ENCODE measurements at places on chromosomes 2 and 18.

- DNase-seq = no peak
Measured at GRCh38 chr2:165594935-165595255, 125.4 kb downstream of the CSRNP3 start.

GRCh38 chr2:197416268-197416667, 18.6 kb downstream of the SF3B1 start:
- no peak for DNase-seq

GRCh38 chr2:188235364-188235763, 56.3 kb upstream of the GULP1 start:
- no peak for DNase-seq

GRCh38 chr2:74522516-74522915, 3.5 kb downstream of the DQX1 start:
- DNase-seq = no peak

DNA sequence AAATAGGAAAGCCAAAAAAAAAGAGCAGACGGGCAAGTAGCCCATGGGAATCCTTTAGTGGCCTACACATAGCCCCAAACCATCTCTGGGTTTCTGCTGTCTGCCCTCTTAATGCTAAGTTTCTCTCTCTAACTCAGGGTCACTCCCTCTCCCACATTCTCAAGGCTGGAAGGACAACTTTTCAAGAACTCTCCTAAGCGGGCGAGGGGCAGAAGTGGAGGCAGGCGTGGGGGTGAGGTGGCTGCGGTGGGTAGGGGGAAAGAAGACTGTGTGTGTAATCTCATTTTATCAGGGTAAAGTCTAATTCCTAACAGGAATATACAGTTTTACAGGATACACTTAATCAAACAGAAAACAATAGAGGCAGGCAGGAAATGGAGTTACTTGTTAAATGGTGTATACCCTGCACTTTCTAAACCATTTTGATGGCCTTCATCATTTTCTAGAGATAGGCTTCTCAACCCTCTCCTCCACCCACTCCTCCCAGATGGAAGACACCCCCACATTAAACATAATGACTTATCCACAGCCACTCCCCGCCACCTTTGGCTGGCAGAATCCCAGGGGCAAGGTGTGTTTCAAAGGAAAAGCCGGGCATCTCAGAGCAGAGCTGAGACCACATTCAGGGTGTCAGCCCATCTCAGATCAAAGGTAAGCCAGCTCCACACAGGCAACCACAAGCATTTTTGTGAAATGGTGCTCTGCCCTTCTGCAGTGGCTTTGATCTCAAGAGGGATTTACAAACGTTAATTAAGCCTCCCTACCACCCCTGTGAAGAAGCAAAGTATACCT, 6.8 kb downstream of the SMAD7 start:
- DNase-seq = no peak

DNA sequence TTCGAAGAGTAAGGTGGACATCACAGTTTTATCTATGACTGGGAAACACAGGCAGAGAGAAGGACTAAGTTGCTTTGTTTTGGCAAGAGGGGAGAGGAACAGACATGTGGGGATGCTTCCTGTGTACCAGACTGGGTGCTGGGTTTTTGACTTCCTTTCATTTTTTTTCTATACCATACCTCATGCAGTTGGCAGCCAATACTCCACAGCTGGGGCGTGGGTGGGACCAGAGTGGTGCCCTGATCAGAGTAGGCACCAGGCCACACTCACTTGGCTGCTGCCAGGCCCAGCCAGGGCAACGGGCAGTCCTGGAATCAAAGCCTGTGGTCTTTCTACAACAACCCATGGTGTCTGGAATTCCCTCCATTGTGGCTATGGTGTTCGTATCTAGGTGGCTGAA, 45.2 kb downstream of the SH3RF3 start:
- DNase-seq = no peak

DNA sequence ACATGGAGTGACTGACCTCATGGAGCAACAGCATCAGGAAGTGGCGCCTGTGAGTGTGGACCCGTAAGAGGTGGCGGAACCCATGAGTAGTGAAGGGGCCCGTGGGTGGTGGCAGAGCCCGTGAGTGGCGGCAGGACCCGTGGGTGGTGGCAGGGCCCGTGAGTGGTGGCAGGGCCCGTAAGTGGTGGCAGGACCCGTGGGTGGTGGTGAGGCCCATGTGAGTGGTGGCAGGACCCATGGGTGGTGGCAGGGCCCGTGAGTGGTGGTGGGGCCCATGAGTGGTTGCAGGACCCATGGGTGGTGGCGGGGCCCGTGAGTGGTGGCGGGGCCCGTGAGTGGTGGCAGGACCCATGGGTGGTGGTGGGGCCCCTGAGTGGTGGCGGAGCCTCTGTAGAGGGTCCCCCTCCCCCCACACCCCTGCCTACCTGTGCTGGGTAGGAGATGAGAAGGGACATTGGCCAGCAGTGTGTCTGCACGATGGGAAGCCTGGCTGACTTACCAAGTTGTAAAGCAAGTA, 407.7 kb upstream of the SALL3 start:
- no peak for DNase-seq

GRCh38 chr2:172288603-172289002, 138.8 kb upstream of the ITGA6 start:
- no peak for DNase-seq

DNA sequence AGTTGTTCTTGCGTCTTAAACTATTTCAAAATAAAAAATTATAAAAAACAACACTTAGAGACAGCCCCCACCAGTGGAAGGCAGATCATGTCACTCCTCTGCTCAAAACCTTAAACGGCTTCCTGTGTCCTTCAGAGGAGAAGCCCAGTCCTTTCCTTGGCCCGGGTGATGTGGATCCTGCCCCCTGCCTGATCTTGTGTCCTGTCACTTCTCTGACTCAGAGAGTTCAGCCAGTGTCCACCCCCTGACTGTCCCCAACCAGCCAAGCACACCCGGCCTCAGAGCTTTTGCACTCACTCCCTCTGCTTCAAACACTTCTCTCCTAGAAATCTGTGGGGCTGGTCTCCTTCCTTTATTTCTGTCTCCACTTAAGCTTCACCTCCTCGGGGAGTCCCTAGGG, 35.4 kb downstream of the TOGARAM2 start:
- DNase-seq = no peak

DNA sequence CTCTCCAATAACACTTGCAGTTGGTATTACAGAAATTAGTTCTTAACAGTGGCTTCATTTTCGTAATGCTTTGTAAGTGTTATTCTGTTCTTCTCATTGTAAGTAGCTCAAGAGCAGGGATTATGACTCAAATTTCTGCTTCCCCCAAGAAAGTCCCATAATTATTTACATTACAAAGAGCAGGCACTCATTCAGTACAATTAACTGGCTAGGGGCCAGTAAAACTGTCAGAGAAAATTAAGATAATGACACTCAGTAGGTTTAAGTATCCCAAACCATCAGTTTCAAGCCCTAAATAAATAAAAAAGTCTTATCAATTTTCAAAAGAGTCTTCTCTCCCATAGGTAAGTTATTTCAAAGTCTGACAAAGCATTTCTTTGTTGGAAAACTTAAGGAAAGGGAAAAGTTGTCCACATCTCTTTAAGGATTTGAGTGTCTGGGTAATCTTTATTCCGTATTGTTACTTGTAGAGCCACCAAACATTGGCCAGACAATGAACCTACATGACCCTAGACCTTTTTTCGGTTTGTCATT, 137.1 kb downstream of the ARHGAP28 start:
- DNase-seq = no peak

DNA sequence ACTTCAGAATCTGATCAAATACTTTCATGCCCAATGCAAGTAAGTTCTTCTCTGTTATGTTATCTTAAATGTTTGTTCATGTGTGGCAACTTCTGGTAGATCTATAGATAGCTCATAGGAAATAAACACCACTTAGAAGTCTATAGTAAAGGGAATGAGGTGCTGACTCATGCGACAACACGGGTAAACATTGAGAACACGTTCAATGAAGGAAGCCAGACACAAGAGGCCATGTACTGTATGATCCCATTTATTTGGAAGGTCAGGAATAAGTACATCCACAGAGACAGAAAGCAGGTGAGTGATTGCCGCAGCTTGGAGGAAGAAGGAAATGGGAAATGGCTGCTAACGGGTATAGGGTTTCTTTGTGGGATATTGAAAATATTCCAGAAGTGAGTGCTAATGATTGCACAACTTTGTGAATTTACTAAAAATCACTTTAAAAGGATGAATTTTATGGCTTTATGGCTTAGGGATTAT, 95.4 kb downstream of the ITGB1BP1 start:
- DNase-seq = no peak

DNA sequence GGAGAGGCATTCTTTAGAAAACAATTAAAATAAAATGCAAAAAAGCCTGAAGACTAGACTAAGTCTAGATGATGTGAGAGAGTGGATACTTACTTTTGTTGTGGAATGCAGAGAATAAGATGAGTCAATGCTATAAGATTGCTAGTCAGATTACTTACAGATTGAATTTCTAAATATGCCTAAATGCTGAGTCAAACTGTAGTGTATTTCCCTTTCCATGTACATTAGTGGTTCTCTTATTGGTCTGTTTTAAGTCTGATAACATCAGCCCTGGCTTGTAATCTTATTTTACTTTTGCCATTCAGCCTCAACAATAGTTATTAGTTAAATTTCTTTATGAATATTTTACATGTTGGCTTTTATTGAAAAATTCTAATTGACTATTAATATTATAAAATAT, 702.7 kb downstream of the SOCS6 start:
- no peak for DNase-seq

DNA sequence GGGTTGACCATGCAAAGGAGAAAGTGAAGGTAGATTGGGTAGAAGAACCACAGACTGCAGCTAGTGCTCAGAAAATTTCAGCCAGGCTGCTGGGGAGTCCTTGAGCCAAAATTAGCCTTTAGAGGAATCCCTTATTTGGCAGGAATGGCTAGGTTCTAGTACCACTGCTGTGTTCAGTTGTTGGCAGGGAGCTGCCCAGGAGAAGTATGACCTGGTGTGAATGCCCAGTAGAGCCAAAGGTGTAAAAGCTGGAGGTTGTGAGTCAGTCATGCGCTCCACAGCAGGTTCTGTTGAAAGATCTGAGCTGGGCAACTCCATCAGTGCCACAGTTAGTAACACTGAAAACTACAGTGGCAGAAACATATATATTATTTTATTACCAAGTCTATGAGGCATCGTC, 36.4 kb upstream of the TBR1 start:
- DNase-seq = peak; percentile 51

DNA sequence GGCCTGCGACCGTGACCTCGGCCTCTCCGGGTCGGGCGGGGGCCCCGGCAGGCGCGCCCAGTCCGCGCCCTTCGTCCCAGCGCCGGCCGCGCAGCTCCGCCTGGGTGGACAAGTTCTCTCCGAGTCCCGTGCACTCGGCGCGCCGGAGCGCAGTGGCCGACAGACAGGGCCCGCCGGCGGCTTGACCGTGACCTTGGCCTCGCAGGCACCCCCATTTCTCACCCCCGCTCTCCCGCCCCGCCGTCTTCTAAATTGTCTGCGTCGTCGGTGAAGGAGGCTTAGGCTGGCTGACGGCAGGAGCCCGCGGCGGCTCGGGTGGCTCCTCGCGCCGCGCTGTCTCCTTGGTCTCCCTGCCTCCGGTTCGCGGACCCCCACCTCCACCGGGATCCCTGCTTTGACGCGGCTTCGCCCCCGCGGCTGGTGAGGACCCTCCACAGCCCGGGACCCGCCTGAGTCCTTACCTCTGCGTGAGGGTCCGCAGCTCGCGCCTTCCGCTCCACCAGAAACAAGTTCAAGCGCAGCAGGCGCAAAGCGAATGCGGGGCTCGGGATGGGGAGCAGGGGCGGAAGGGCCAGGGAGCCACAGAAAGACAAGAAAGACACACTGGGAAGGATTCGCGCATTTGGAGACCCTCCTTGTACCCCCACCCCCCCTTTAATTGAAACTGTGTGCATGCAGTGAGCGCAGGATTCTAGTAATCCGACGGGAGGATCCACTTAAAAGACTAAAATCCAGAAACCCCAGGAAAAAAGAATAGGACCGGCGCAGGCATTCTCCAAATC, 4.0 kb downstream of the PTGR3 start:
- peak; percentile 73 for DNase-seq

GRCh38 chr2:100198461-100199230, 56.3 kb upstream of the AFF3 start:
- DNase-seq = no peak

- no peak for DNase-seq
Measured at GRCh38 chr2:201969938-201970785, 63.5 kb upstream of the FZD7 start.

DNA sequence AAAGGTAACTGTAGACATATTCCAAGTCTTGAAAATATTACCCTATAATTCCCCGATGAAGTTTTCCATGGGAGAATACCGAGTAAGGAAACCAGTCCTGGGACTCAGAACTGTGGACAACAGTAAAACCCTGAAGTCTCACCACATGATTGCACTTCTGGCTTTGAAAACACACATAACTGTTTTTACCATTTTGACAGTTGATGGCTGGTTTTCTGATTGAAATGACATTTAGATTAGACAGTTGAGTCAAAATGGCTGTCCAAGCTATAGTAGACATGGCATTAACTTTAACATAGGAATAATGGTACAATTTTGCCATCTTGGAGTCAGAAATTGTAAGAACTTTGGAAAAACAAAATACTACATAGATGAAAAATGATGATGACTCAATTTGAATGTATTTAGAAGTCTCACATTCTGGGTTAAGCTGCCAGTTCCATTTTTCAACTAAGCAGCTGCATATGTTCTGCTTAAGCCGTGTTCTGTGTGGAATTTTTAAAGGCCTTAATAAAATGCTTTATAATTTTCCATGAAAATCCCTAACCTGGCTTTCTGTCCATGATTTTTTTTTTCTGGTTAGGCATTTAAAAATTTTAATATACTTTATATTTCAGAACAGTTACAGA, 38.3 kb upstream of the WIPF1 start:
- no peak for DNase-seq

- no peak for DNase-seq
Measured at GRCh38 chr2:222878877-222879603, 18.2 kb downstream of the ACSL3 start.

- DNase-seq = no peak
Measured at GRCh38 chr2:82139979-82140611, 1835.5 kb upstream of the LRRTM1 start.

GRCh38 chr2:96119389-96119751, 3.0 kb upstream of the ADRA2B start:
- no peak for DNase-seq

DNA sequence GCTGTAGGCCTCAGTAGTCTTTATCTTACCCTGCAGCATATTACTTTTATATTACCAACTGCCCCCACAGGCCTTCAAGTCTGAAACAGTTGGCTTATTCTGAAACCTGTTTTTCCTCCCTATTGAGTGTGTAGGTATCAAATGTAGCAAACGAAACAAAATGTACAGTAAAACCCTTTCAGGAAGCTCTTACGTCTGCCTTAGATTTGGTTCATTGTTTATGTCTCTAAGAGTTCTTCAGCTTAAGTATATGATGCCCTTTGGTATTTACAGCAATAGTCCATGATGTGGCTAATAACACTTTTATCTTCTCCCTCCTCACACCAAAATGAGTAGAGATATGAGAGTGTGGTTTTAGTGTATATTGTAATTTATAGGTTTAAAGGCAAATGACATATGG, 108.8 kb downstream of the DOCK10 start:
- no peak for DNase-seq

DNA sequence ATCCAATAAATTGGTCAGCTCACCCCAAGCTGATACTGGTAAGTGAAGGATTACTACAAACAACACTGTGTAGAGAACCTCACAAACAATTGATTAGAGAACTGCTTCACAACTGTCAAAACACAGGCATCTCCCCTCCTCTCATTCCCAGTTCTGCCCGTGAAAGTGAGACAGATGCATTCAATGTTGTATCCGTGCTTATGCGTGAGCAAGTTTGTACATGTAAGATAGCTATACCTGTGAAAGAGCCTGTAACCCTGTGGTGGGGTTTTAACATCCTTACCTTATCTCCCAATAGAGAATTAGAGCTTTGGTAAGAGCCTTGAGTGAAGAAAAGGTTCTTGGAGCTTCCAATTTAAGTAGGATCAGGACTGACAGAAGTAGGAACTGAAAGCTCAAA, 9.1 kb downstream of the MARCHF4 start:
- no peak for DNase-seq
